ENCODE measurements at places on chromosomes 1 and 21. TPM values are rescaled to one million over a fixed set of nuclear protein-coding genes. Genes with fewer than 3 reads are reported as not detected.

GRCh38 chr1:68346188-68346808, 103.5 kb downstream of the RPE65 start:
- ATAC-seq: no peak

CNKSR1 gene
- total RNA-seq: 4.6 TPM

- peak; percentile 42 for ATAC-seq
Observed at GRCh38 chr1:33709783-33710718, 153.8 kb upstream of the HMGB4 start.

GSTM4 gene
- total RNA-seq: 20.1 TPM

- peak; percentile 68 for ATAC-seq
Observed at GRCh38 chr1:109993885-109994284, 9.3 kb downstream of the AHCYL1 start.

- ATAC-seq: no peak
Observed at GRCh38 chr21:32173121-32173724, 105.6 kb downstream of the MIS18A start.

CCDC190 gene
- not detected for total RNA-seq

- no peak for ATAC-seq
Observed at GRCh38 chr1:163082971-163083370, 13.8 kb downstream of the RGS4 start.

DNA sequence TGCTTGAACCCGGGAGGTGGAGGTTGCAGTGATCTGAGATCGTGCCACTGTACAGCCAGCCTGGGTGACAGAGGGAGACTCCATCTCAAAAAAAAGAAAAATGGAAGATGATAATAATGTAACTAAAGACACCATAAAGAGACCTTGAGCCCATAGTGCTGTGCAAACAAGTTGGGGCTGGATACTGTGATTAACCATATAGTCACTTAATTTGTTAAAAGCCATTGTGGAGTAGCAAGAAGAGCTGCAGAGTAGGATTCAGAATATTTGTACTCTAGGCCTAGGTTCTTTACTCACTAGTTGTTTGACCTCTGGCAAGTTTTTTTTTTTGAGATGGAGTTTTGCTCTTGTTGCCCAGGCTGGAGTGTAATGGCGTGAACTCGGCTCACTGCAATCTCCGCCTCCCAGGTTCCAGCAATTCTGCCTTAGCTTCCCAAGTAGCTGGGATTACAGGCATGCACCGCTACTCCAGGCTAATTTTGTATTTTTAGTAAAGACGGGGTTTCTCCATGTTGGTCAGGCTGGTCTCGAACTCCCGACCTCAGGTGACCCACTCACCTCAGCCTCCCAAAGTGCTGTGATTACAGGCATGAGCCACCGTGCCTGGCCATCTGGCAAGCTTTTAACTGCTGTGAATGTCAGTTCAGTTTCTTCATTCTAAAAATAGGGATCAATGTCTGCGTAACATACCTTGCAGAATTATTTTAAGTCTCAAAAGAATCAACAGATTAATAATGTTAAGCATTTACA, 12.8 kb downstream of the CAP1 start:
- no peak for ATAC-seq

TLCD4 gene
- total RNA-seq: 0.04 TPM

- no peak for ATAC-seq
Observed at GRCh38 chr1:59707178-59707791, 107.5 kb upstream of the HOOK1 start.

- ATAC-seq: no peak
Observed at GRCh38 chr1:34126486-34126885, 38.5 kb downstream of the CSMD2 start.

GRCh38 chr1:183912265-183912886, 107.5 kb downstream of the RGL1 start:
- no peak for ATAC-seq

LRRC38 gene
- not detected for total RNA-seq

CNR2 gene
- 0.08 TPM for total RNA-seq

DNA sequence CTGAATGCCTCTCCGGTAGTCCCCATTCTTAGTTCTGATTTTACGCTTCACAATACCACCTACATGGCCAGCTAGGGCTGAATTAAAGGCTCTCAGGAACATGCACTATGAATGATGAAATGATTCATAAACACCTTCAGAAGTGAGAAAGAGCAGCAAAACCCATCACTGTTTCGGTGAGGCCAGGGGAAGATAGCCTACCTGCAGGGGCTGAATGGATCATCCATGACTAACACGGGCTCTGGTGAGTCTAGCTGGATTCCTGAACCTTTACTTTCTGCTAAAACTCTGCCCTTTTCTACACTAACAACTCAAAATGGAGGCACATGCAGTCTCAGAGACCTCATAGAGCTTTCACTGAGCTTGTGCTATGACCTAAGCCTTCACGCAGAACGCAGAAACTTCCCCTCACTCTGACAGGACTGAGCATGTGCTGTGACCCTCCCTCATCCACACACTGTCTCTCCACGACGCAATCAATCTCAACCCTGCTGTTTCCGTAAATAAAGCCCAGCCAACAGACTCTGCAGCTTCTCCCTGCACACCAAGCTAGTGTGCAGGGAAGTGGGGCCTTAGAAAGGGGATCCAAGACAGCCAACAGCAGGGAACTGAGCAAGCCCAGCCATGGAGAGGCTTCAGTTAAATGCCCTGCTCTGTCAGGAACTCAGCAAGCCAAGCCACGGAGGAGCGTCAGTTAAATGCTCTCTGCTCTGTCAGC, 207.8 kb downstream of the SLC45A1 start:
- peak; percentile 93 for ATAC-seq

GRCh38 chr1:209585672-209586071, 2.2 kb downstream of the CAMK1G start:
- no peak for ATAC-seq

DNA sequence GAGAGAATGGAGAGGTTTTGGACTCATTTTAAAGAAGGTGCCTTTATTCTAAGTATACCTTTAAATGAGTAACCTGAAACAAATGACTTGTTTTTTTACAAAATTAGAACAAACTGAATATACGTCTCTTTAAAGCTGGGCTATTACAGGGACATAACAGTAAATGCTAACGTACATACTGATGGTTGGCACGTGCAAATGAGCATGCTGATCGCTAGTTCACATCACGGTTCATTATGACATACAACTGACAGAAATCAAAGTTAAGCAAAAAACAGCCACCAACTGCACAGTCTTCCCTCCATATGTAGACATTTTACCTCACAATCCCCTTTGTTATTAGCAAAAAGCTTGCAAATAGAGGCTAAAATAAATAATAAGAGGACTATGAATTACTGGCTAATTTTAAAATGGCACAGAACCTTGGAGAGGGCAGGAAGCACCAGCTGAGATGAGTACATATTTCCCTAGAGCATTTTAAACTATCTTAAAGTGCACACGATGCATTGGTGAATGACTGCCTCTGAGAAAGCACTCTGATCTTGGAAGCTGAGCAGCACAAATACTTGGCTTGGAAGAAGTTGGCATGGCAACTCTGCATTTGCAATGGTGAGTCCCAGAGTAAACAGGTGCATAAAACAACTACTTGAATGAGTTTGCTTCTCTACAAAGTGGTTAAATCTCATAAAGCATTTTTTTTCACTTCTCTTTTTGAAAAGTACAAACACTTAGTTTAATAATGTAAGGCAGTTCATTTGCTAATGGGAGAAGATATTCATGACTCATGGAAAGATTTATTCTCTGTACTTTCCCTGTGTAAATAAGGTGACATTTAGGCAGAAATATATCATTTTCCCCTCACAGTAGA, 204.7 kb downstream of the LHX8 start:
- ATAC-seq: no peak

DNA sequence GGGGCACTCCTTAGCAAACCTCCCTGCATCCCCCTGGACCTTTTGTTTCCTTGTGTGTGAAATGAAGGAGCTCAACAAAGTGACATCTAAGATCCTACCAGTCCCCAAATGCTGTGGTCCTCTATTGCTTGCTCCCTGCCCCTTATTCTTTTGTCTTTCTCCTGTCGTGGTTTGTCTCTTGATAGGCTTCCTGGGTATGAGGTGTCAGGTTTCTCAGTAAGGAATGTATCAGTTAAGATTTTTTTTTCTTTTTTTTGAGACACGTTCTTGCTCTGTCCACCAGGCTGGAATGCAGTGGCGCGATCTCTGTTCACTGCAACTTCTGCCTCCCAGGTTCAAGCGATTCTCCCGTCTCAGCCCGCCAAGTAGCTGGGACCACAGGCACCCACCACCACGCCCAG, 16.8 kb downstream of the CNIH3 start:
- no peak for ATAC-seq

- ATAC-seq: no peak
Observed at GRCh38 chr1:15540186-15540585, 13.5 kb downstream of the DNAJC16 start.

CASQ1 gene
- not detected for total RNA-seq

GRCh38 chr1:2471159-2471471, 5.0 kb upstream of the PLCH2 start:
- ATAC-seq: no peak

LCE1C gene
- total RNA-seq: not detected

- no peak for ATAC-seq
Observed at GRCh38 chr1:70355920-70356319, 1.4 kb upstream of the ANKRD13C start.

COG2 gene
- 11.6 TPM for total RNA-seq

DNA sequence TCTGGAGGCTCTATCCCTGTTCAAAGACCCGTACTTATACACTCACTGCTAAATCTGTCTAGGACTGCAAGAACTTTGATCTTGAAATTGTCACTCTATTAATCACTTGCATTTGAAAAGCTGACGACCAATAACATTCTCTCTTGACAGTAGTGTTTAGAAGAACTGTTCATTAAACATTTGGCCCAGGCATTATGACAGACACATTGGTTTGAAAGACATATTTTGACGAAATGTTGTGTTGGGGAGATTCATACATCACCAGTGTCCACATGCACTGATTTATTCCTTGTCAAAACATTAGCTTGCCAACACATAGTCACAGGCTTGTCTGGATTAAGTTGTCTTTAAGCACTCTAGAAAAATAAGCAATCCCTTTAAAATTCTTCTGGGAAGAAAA, 951.3 kb downstream of the ADGRL2 start:
- ATAC-seq: no peak

DNA sequence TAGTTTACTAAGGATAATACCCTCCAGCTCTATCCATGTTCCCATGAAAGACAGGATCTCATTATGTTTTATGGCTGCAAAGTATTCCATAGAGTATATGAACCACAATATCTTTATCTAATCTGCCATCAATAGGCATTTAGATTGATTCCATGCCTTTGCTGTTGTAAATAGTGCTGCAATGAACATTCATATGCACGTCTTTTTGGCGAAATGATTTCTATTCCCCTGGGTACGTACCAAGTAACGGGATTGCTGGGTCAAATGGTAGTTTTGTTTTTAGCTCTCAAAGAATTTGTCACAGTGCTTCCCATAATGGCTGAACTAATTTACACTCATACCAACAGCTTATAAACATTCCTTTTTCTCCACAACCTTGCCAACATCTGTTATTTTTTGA, 750.9 kb downstream of the BRINP3 start:
- no peak for ATAC-seq

DNA sequence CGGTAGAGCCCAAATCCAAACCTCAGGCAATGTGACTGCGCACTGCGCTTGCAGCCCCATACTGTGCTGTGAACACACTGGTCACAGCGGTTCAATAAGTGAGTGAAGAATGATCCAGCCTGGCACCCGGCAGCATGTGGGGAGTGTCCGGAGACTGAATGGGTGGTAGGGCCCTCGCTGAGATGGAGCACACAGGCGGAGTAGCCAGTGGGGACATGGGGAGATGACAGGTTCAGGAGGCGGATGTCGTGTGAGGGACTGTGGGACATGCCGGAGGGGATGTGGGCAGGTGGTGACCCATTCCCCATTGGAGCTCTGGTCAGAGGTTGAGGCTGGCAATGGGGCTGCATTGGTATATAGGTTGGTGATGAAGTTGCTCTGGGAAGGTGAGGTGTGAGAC, 5.6 kb downstream of the SRARP start:
- ATAC-seq: no peak

- no peak for ATAC-seq
Observed at GRCh38 chr1:10225573-10225972, 15.2 kb downstream of the KIF1B start.

GRCh38 chr21:31366825-31367224, 22.8 kb upstream of the TIAM1 start:
- no peak for ATAC-seq

GRCh38 chr1:119431836-119432235, 16.9 kb downstream of the HSD3B2 start:
- ATAC-seq: no peak

GRCh38 chr1:69994241-69994640, 211.1 kb downstream of the LRRC40 start:
- no peak for ATAC-seq

DNA sequence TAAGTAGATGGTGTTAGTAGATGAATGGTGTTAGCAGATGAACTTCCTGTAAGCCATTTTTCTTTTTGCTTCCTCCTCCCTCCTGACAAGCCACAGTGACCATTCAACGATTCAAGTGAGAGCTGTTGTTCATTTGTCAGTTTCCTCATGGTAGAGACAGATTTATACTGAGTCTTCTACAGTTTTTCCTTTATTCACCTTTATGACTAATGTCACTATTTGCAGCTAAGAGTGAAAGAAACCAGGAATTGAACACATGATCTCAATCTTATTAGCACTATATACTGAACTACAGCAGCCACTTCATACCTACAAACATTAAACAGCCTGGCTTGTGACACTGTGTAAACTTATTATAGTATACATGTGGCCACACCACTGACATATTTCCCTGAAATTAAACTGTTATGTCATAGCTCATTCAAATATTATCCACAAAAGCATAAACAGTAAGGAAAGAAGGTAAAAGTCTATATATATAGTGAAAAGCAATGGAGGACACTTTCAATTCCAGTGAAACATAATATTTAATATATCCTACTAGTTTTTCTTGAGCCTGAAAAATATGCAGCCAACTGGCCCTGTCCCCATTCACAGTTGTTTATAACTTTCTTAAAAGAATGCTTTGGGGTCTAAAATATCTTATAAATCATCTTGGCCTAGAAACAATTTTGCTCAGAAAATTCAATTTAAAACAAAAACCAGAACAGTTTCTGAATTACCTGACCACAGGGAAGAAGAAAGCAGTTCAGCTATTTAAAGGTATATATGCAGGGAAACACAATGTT, 566.9 kb upstream of the ZRANB2 start:
- ATAC-seq: no peak

GRCh38 chr1:8866173-8866791, 12.2 kb downstream of the ENO1 start:
- ATAC-seq: no peak

DNA sequence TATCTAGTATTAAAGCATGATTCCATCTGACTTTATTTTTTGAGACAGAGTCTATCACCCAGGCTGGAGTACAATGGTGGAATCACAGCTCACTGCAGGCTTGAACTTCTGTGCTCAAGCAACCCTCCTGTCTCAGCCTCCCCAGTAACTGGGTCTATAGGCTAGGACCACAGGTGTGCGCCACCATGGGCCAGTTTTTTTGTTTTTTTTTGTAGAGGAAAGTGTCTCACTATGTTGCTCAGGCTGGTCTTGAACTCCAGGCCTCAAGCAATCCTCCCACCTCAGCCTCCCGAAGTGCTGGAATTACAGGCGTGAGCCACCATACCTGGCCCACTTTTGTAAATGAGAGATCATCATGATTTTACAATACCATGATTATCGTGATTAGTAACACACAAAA, 9.2 kb downstream of the PPP1R15B start:
- no peak for ATAC-seq

GRCh38 chr1:218412171-218412570, 67.0 kb downstream of the TGFB2 start:
- ATAC-seq: no peak
